Coronary artery (tissue), 2 donors: ENCODE measurements at places on chromosomes 5 and 9.

DNA sequence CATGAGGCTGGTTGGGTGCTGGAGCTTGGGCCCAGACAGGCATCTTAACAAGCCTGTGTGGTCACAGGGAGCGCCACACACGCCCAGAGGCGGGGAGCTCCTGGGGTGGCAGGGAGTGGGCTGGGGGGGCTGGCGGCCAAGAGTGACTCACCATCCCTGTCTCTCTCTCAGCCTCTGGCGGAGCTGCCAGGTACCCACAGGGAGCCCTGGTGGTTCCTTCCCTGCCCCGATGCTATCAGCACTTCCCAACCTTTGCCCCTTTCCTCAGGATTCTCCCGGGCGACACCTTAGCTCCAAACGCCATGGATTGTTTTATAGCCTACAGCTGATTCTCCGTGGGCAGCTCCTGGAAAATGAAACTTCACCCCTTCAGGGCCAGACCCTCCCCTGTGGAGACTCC is 5.5 kb downstream of the SLC9A3 start:
- no peak for DNase-seq

GRCh38 chr9:98709968-98710965 is 1.5 kb upstream of the GABBR2 start:
- DNase-seq: no peak

DNA sequence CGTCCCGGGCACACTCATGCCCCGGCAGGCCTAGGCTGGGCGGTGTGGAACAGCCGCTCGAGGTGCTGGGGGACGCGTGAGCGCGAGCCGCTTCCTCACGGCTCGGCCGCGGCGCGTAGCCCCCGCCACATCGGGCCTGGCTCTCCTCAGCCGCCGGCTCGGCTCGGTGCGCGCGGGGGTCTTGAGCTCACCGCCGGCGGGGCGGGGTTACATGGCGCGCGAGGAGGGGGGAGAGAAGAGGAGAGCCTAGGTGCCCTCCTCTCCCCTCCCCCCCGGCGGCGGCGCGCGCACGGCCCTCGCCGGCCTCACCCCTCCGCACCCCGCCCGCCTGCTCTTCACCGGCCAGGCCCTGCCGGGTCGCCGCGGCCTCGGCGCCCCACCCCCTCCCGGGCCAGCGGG is 7.7 kb downstream of the RANBP6 start:
- DNase-seq: peak; percentile 86

DNA sequence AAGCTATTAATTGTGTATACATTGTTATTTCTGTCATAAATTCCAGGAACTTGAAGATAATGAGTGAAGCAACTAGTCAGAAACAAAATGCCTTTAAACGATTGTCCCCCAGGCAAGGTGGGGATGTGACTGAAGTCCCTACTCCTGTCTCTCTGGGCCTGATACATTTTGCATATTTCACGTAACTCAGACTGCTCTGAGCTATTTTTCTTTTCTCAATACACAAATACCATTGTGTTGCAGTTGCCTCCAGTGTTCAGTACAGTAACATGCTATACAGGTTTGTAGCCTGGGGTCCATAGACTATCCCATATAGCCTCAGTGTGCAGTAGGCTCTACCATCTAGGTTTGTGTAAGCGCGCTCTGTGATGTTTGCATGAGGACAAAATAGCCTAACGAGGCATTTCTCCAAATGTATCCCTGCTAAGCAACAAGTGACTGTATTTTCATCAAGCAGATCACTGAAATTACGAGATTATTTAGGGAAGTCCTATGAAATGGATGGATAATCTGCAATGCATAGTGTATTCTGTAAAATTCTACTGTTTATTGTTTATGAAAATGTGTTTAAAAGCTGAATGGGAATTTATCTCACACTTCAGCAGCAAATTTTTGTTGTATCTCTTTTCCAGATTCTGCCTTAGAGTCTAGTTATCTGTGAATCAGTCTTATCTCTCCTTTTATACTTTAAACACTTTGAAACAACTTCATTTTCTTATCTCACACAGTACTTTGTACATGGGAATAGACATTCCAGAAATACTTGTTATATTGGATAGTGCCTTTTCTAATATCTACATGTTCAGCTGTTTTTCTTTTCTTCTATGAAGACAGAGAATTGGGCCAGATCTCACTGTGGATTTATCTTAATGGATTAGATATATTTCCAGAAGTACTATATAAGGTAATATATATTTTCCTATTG is 150.5 kb downstream of the CD180 start:
- DNase-seq: no peak

- DNase-seq: no peak
Measured at GRCh38 chr5:96404191-96404867, 28.7 kb downstream of the PCSK1 start.

DNA sequence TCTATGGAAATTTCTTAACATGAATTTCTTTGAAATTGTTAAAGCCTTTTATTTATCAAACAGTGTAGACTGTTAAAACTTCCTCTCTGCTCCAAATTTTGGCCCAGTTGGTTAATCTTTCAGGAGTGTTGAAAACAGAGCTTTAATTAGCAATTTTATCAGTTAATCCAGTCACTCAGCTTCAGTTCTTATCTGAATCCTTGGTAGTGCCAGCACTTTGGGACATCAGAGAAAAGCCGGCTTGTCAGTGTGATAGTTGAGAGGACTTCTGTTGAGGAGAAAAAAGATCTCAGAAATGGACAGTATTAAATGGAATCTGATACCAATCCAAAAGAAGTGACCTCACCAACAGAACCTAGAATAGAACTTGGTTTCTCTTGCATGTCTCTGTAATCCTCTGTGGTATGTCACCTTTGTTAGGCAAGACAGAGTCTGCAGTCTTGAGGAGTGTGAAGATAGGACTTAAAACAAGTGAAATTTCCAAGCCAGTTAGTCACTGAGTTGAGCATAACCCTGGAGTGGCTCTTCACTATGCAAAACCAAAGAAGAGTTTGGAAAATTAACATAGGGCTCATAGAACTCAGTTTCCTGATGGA is 251.8 kb downstream of the NNT start:
- DNase-seq: no peak

DNA sequence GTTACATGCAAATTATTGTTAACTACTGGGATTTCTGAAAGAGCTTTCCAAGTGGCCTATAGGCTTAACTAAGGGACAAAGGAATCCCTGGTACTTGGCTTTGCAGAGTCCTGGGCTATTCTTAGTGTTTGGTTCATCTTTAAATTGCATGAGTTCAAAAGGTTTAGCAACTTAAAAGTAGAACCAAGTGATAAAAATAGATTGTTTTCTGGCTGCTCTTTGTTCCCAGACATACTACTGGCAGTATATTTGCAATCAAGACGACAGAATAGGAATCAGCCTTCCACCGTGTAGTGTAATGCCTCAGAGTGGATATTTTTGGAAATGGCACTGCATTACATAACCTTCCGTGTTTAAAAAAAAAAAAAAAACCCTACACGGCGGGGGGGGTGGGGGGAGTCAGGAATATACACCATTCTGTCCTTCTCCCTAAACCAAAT is 1.0 kb downstream of the NREP start:
- no peak for DNase-seq

DNA sequence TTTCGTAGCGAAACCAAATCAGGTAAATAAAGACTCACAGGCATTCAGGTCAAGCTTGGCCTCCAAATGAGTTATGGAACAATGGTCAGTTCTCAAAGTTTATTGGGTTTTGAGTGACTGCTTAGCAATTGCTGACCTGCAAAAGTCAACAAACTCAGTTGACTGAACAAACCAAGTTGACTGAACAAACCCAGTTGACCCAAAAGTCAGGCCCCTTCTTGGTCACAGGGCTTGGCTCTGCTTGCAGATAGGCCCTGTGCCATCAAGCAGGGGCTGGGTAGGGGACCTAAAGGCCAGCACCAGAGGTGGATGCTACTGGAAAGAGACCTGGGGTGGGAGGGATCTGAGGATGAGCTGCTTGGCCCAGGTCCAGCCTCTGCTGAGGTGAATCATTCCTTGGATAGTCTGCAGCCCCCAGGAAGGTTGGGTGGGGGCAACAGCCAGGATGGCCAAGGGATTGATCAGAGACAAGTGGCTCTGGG is 64.6 kb downstream of the GADD45G start:
- DNase-seq: no peak

DNA sequence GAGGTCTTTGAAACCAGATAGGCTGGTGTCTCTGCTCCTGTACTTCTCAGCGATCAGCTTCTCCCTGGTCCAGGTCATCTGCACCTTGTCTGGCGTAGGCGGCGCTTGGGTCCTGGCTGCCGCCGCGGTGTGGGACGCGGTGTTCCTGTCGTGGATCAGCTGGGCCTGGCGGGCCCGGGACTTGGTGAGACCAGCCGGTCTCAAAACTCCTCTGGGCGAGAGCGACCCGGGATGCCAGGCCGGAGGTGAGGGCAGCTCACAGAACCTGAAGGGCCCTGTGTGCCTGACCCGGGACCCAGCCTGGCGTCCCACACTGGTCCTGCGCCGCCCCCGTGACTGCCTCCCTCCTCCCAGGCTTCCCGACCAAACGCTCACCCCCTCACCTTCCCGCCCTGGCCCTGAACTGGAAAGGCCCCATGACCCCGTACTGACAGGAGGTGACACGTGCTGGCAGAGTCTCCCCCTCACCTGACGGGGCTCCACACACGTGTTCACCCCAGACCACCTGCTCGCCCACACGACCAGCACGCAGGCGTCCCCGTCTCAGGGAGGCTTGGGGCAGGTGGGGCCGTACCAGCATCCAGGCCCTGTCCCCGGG is 49.0 kb downstream of the NKD2 start:
- no peak for DNase-seq

DNA sequence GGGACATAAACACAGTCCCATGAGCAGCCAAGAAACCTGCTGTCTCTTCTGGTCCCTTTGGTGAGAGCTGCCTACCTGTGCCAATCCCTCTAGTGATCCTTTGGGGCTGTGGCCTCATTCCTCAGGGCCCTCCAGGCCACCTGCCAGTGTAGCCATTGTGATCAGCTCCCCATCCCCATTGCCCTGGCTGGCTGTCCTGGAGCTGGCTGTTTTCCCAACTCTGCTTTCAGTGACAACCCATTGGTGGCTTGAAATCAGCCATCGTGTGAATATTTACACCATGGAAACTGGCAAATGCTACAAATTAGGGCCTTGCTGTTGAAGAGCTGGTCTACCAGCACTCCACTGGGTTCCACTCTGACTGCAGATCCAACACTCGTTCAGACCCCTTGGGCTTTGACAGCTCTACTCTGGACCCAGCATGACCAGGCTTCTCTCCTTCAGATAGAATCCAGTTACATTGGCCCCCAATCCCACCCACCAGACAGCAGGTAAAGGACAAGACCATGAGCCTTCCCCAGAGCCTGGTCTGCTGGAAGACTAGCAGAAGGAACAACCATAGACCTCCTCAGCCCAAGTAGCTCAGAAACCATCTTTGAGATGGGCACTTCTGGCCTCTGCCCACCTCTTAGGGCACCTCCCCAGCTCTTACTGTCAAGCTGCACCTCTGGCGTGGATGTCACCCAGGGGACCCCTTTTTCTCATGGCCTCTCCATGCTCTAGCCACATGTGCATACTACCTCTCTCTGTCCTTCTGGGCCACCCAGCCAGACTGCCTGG is 69.2 kb upstream of the NEK6 start:
- DNase-seq: no peak

- no peak for DNase-seq
Measured at GRCh38 chr5:111472579-111472978, 39.8 kb downstream of the STARD4 start.

- DNase-seq: no peak
Measured at GRCh38 chr9:33239921-33240320, at the start of gene SPINK4. Gene SPINK4, plus strand, starts transcription at chr9:33240167. Its CDS starts 42 bp downstream, at chr9:33240209.

- no peak for DNase-seq
Measured at GRCh38 chr5:53095931-53096525, 13.5 kb downstream of the MOCS2 start.

DNA sequence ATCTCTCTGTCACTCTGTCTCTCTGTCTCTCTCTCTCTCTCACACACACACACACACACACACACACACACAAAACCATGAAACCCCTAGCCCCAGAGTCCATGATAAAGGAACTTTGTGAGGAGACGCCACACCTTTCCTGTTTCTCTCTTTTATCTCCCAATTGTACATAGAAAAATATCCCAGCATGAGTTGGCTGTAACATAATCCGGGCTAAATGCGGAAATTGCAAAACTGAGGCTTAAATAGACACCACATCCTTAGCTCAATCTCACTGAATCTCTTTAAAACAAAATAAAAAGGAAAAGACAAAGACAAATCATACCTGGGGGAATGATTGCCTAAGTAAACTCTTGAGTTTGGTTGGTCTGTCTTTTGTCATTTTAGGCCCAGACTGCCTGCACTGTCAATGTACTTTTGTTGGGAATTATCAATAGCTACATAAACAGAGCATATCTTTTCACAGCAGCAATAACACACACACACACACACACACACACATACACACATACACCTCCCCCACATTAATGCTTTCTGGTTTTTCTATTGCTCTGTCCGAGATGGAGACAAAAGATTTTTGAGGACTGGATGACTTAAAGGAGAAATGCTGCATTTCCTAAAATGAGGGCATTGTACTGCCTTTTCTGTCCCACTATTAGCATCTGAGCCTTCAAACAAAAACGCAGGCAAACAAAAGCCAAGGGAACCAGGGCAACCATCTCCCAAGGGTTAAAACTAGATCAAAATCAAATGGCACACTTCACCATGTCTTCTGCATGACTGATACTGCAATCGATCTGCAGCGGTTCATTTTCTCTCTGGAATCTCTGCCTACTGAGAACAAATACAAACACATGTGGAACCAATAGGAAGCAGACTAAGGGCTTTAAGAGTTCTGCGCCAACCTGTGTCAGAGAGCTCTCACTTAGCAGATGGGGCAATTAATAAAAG is 321.5 kb downstream of the NFIB start:
- no peak for DNase-seq

DNA sequence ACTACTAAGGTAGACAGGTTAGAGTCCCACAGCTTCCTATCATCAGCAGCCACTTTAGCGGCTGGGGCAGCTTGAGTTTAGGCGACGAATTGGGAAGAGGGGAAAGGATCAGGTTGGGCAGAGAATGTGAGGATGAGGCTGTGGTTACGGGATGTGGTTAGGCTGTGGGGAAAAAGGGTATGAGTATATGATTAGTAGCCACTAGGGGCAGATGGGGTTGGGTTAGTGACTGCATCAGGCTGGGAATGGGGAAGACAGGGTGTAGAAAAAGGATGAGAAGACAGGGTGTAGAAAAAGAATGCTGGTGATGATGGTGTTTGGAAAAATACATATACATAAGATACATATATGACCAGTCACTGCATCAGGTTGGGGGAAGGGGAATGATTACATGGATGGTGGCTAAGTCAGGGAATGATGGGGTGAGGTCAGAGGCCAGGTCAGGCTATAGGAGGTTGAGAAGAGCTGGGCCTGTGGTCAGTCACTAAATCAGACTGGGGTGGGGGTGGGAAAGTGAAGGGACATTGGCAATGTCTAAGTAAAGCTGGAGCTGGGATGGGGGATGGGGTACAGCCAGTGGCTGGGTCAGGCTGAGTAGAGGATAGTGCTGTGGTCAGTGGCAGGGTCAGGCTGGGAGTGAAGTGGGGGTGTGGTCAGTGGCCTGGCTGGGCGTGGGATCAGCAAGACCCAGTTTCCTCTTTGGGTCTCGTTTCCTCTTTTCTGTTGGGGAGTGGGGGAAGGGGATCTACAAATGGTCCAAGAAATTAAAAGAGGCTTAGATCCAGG is 2.1 kb downstream of the TLN1 start:
- DNase-seq: peak; percentile 84
